HL-60 (cell line): ENCODE measurements at places on chromosomes 1 and 21.

GRCh38 chr1:171800342-171800741, 18.9 kb downstream of the METTL13 start:
- DNase-seq: no peak

DNA sequence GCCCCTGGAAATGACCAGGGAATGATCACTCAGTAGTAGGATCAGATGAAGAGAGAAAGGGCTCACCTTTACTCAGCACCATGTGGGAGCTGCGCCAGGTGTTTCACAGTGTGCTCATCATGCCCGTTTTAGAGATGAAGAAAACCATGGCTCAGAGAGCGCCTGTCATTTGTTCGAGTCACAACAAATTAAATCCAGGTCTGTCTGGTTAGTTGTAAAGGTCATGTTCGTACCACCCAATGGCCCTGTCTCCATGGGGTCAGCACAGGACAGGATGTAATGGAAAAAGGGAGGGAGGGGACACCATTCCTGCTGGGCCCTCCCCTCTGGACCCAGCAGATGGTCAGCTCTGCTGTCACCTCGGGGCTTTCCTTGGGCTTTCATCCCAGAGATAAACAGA, 15.2 kb downstream of the KIRREL1 start:
- DNase-seq: no peak

- no peak for DNase-seq
Measured at GRCh38 chr1:195415584-195415983, 1192.7 kb downstream of the KCNT2 start.

DNA sequence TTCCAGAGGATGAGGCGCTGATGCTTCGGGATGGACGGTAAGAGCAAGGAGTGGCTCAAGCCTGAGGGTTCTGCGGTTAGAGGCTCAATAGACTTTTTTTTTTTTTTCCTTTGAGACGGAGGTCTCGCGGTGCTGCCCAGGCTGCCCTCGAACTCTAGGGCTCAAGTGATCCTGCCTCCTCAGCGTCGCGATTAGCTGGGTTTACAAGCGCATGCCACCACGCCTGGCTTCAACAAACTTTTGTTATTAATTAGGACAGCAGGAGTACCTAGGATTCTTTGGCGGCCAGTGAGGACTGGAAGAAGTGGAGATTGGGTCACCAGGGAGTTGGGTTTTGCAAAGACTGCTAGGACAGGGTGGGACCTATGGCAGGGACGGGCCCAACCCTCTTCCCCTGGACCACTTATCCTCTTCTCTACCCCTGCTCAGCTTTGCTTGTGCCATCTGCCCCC, 587 bp downstream of the SCNM1 start:
- no peak for DNase-seq

DNA sequence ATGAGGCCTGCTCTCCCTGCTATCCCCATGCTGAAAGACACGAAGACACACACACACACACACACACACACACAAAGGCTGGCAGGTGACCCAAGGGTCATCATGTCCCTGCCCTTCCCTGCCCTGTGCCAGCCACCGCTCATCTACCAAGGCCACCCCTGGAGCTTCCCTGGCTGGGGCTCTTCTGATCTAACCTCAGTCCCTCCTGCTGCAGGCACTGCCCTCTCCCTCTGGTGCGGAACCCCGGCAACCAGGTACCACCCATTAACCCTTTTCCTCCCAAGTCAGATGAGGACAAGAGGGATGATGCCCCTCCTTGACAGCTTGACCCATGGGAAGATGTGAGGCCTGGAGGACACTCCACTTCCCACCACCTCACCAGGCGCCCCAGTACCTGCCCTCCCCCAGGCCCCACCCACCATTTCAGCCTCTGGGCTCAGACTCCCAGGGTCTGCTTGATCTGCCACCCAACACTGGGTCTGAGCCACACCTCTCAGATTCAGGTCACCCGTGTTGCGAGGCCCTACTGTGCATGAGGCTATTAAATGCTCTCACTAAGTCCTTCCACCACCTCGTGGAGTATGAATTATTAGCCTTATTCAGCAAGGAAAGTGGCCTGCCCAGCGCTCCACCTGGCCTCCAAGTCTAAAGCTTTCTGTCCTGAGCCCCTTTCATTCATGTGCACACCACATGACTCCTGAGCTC, 2.5 kb downstream of the SDC3 start:
- DNase-seq: no peak

- DNase-seq: peak; percentile 60
Measured at GRCh38 chr1:200895801-200896530, 1.3 kb downstream of the INAVA start.

DNA sequence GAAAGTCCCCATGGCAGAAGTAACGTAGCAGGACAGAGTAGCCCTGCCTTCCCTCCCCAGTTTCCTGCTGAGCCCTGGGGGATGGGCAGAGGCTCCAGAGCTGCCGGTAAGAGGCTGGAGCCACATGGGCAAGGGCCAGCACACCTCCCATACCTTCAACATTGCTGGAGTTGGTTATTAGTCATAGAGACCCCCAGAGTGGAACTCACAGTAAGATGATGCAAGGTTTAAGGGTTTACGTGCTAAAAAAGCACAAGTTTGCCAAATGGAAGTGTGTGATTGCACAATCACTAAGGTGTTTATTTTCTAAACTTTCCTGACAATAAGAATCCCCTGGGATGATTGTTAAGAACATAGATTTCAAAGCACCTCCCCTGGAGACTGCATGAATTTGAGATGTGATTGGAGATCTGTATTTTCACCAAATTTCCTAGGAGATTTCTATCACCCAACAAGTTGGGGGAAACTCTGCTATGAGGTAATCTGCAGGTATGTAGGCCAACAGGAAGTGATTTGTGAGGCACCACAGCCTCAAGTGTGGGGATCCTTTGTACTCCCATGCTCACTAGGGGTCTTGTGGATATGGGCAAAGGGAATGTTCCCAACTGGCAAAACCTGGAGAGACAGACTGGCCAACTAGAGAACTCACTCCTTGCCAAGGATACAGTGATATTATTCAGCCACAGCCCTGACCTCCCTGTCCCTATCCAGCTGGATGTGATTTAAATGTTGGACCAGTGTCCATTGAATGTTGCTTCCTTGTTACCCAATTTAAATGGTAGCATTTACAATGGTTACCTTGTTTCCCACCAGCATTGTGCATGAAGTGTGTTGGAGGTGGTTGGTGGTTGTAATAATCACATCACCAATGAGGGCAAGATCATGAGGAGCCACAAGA, 37.1 kb upstream of the CSF1 start:
- DNase-seq: no peak

- DNase-seq: no peak
Measured at GRCh38 chr1:18043871-18044270, 63.7 kb upstream of the IGSF21 start.

GRCh38 chr1:224502459-224503160, 68.0 kb upstream of the WDR26 start:
- DNase-seq: peak; percentile 49

DNA sequence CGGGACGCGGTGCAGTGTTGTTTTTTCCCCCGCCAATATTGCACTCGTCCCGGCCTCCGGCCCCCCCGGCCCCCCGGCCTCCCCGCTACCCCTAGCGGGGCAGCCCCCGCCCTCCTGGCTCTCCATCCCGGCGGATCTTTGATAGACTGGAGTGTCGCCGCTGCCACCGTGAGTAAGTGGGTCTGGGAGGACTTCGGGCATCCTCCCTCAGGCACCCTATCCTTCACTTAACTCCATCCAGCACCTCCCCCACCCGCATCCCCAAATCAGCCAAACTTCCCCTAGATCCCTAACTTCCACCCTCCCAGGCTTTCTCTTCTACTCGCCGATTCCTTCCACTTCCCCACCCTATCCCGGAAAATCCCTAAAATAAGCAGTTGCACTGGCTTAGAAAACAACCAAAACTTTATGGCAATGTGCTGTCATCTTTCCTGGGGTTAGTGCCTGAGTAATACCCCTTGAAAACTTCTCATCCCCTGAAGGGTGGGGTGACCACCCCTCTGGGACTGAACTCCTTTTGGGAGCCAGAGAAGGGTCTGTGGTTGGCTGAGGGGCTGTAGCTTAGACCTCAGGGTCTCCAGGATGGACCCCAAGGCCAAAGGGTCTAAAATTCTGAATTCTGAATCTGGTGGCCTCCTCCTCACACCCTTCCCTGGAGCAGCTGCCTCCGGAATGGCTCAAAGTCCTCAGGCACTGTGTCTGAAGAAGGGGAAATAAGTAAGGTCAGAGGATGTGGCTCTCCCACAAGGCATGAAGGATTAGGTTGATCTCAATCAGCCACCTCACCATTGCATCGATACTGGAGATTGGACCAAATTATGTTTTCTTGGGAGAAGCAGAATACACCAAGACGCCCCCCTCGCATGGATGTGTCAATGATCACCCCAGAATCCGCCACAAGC, 12.2 kb downstream of the THBS3 start:
- DNase-seq: no peak
